ENCODE measurements at places on chromosomes 4 and X. TPM values are rescaled to one million over a fixed set of nuclear protein-coding genes. Genes with fewer than 3 reads are reported as not detected.

EFHC2 gene
- 0.80 TPM for total RNA-seq

CPEB2 gene
- 18.3 TPM for total RNA-seq

PLP1 gene
- total RNA-seq: 0.04 TPM

RBM46 gene
- not detected for total RNA-seq

SYTL4 gene
- 2.9 TPM for total RNA-seq

CABS1 gene
- total RNA-seq: not detected

CXXC4 gene
- 0.12 TPM for total RNA-seq

PDE5A gene
- total RNA-seq: 1.7 TPM

PDLIM3 gene
- 6.4 TPM for total RNA-seq

DIPK2B gene
- total RNA-seq: 2.9 TPM

TMSB15B gene
- 1.1 TPM for total RNA-seq

AP1S2 gene
- 7.5 TPM for total RNA-seq

RAPGEF2 gene
- 8.4 TPM for total RNA-seq

YTHDC1 gene
- 52.6 TPM for total RNA-seq

CXCR3 gene
- total RNA-seq: not detected

FATE1 gene
- not detected for total RNA-seq

PASD1 gene
- total RNA-seq: not detected

TENM3 gene
- total RNA-seq: 3.6 TPM

QRFPR gene
- 4.3 TPM for total RNA-seq

RHOXF2 gene
- total RNA-seq: not detected

PCDH19 gene
- 0.64 TPM for total RNA-seq

PROM1 gene
- total RNA-seq: 5.2 TPM

RPS6KA6 gene
- 0.96 TPM for total RNA-seq

C4orf36 gene
- total RNA-seq: 2.4 TPM

REPS2 gene
- total RNA-seq: 0.88 TPM

TBX22 gene
- total RNA-seq: not detected

ADAMTS3 gene
- total RNA-seq: 0.32 TPM

ABCB7 gene
- 15.2 TPM for total RNA-seq

DMRTC1 gene
- total RNA-seq: not detected

AGTR2 gene
- total RNA-seq: not detected

EGFL6 gene
- 4.4 TPM for total RNA-seq

CXorf51B gene
- not detected for total RNA-seq

EDA gene
- total RNA-seq: 1.5 TPM

HSFX4 gene
- not detected for total RNA-seq

CASP3 gene
- total RNA-seq: 20.1 TPM

KLF8 gene
- 23.2 TPM for total RNA-seq

FGFBP1 gene
- 402 TPM for total RNA-seq

CAPN6 gene
- total RNA-seq: 21.4 TPM

CFP gene
- 0.48 TPM for total RNA-seq
